ENCODE measurements at places on chromosomes 7 and 10. TPM values are rescaled to one million over a fixed set of nuclear protein-coding genes. Genes with fewer than 3 reads are reported as not detected.

DNA sequence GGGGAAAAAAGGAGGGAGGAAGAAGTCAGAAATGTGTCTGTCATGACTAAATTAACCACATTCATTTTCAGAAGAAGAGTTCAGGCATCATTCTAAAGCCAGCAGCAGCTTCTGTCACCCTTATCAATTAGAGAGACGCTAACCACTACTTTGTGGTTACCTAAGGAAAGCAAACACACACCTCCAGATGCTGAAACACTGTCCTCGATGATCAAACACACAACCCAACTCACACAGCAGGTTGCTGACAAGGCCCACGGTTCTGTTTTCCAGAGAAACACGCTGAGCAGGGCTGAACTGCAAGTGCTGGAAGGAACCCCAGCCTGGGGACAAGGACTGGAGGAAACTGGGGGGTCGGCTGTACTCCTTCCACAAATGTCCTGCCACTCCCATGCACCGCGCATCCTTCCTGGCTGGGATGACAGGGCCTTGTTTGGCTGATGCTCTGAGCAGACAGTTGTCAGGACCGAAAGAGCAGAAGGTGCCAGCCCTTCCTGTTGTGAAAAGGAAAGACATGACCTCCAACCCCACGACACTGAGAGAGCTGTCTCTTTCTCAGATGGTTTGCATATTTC, 36.6 kb downstream of the PRKCQ start:
- DNase-seq = no peak

The SYNPO2L gene
- total RNA-seq = not detected

DNA sequence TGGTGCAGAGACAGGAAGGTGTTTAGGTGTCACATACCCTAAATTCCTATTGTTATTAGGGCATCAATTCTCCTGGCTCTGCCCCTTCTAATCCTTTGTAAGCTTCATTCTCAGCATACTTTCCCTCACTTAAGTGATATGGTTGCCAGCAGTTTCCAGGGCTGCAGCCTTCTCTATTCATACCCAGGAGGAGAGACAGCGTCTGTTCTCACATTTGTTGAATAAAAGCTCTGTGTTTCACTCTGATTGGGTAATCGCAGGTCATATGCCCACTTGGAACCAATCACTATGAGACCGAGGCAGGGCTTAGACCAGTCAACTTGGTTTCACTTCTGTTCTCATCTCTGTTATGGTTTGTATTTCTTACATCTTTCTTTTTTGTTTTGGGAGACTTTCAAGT, 109.6 kb upstream of the MTPN start:
- peak; percentile 79 for DNase-seq

DNA sequence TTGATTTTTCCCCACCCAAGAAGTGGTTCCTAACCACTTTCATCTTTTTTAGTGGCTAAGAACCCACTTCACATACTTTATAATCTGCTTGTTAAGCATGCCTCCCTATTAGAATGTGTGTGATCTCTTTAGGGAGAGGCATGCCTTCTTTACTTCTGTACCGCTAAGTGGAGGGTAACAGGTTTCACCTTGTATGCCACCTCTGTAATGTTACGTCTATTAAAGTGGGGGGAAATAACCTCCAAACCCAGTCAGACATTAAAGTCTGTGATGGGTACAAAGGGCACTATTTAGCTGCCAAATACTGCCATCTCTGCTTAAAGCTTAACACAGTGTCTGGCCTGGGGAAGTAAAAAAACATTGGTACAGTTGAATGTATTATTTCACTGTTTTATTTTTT, 51.9 kb downstream of the EPC1 start:
- no peak for DNase-seq

DNA sequence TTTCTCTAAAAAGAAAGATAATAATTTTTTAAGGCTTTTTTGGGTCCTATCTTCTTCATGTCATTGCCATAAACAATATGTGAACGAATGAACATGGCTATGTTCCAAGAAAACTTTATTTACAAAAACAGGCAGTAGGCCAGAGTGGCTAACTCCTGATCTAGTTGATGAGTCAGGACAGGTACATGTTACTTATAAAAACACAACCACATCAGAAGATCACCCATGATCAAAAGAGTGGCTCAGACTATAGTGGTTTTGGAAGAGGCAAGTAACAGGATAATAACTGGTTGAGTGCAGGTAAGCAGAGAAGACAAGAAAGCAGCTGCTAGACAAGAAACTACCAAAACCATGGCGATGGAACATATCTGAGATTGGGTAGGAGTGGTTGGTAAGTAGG, 468.7 kb downstream of the KCNMA1 start:
- DNase-seq = no peak

The CLDN4 gene
- 15.5 TPM for total RNA-seq

- DNase-seq = no peak
Observed at GRCh38 chr7:74217455-74218342, 7.9 kb downstream of the LAT2 start.

GRCh38 chr7:87735360-87735759, 107.2 kb downstream of the RUNDC3B start:
- DNase-seq = no peak

- no peak for DNase-seq
Observed at GRCh38 chr10:119290301-119291048, 83.1 kb downstream of the GRK5 start.

GRCh38 chr7:151192002-151192539, 5.0 kb upstream of the ASB10 start:
- no peak for DNase-seq

GRCh38 chr7:41928166-41928565, 225.3 kb upstream of the INHBA start:
- DNase-seq = no peak

The GBX1 gene
- not detected for total RNA-seq

DNA sequence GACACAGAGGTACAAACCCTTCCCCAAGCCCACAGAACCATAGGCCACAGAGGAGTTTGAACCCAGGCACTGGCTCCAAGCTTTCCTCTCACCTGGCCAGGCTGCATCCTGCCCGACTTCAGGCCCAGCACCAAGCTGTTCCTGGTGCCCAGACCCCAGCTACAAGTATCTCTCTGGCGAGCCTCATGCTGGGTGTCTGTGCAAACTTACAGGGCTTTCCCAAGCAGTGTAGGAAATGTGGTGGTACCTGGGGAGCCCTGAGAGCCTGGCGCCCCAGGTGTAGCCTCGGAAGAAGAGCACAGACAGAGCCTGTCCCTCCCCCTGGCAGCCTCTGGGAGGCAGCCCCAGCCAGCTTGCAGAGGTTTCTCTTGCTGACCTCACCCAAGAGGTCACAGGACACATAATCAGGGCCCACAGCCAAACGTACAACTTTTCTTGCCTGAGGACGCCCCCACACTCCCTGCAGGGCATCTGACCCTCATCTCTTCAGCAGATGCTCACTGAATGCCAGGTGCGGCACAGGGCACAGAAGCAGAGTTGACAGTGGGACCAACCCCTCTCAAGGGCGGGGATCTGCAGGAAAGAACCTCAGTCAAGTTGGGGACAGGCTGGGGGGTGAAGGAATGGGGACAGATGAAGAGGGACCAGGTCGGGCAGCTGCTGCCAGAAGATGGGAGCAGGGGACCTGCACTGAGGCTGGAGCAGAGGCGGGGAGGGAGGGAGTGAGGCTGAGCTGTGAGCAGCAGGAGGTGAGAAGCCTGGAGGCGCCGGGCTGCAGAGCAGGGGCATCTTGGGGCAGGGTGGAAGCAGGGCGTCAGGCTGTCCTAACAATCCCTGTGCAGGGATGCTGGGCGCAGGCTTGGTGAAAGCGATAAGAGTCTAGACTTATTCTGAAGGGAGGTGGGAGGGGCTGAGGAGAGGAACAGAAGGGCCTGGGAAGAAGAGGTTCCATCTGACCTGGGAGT, 16.3 kb upstream of the MYL7 start:
- DNase-seq = peak; percentile 27

DNA sequence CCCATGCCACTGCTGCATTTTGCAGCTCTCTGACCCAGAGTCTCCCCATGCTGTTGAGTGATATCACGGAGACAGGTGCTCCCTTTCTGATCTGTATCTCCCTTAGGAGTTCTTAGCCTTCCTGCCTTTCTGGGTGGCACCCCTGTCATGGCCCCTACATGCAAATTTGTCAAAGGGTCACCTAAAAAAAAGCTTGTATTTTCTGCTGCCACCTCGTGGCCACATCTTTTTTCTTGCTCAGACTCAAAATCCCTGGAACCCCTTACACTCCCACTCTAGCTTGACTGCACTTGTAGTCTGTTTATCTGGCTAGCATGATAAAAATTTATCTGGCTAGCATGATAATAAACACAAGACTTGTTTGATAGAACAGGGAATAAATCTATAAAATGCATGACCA, 809.1 kb downstream of the SORCS1 start:
- peak; percentile 45 for DNase-seq

GRCh38 chr7:37684927-37685326, 1.4 kb downstream of the GPR141 start:
- no peak for DNase-seq

- no peak for DNase-seq
Observed at GRCh38 chr7:95525503-95525902, 39.8 kb downstream of the ASB4 start.

DNA sequence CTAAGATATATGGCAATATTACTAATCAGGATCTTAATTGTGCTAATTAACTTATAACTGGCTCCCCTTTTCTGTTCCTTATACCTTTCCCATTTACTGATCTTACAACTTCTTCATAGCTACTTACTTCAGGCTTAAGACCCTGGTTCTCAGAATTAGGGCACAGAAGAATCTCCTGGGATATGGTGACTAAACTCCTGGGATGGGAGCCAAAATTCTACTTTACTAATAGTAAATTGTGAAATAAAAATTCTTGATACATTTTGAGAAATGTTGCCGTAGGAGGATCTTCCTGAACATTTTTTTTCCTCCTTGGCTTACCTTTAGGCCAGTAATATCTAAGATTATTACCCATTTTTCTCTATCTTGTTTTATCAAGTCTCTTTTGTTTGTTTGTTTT, 309.5 kb downstream of the ATRNL1 start:
- DNase-seq = no peak

The ATOH7 gene
- total RNA-seq = 0.20 TPM

All from H9 (cell line).